Pancreas (tissue), 10 donors: ENCODE measurements at places on chromosomes 12 and 14. TPM values are rescaled to one million over a fixed set of nuclear protein-coding genes. Genes with fewer than 3 reads are reported as not detected.

- DNase-seq, result no peak
Measured at GRCh38 chr12:38809832-38810231, 95.6 kb downstream of the CPNE8 start.

The TAS2R20 gene
- 0.42 TPM for total RNA-seq

The RND1 gene
- total RNA-seq, result 1.5 TPM

The ANKS1B gene
- 2.6 TPM for total RNA-seq

The COQ5 gene
- total RNA-seq, result 16.1 TPM

- DNase-seq, result no peak
Measured at GRCh38 chr14:88985654-88986053, 161.2 kb downstream of the TTC8 start.

The CLEC9A gene
- 0.18 TPM for total RNA-seq

- DNase-seq, result no peak
Measured at GRCh38 chr12:101928556-101928955, 51.2 kb downstream of the DRAM1 start.

The MDM1 gene
- 3.4 TPM for total RNA-seq

- no peak for DNase-seq
Measured at GRCh38 chr12:103498990-103499389, 3.2 kb upstream of the C12orf42 start.

The EXOC5 gene
- total RNA-seq, result 21.0 TPM

GRCh38 chr12:13233830-13234641 lies 37.5 kb downstream of the EMP1 start:
- no peak for DNase-seq

GRCh38 chr12:57210926-57211692 lies 5.5 kb upstream of the NXPH4 start:
- no peak for DNase-seq

The HOXC12 gene
- not detected for total RNA-seq

DNA sequence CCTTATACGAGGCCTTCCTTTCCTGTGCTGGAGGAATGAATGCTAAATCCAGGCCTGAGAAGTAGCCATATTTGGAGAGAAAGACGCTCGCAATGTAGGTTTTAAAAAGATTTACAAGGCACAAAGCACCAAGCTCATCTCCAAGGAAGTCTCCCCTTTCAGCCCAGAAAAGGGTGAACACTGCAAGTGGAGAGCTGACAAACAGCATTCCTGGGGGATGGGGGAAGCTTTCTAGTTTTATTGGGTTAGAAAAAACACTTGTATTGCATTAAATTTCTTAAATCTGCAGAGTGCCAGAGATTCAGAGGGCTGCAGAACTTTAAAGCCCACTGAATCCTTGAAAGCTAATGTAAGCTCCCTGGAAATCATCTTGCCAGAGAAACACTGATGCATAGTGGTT lies 34.6 kb downstream of the CCDC60 start:
- DNase-seq, result no peak

GRCh38 chr14:100240668-100241032 lies 1.7 kb downstream of the YY1 start:
- DNase-seq, result no peak

GRCh38 chr14:50215416-50215815 lies 16.0 kb downstream of the SOS2 start:
- DNase-seq, result no peak

The C12orf54 gene
- not detected for total RNA-seq

The CACNA2D4 gene
- total RNA-seq, result 1.0 TPM

DNA sequence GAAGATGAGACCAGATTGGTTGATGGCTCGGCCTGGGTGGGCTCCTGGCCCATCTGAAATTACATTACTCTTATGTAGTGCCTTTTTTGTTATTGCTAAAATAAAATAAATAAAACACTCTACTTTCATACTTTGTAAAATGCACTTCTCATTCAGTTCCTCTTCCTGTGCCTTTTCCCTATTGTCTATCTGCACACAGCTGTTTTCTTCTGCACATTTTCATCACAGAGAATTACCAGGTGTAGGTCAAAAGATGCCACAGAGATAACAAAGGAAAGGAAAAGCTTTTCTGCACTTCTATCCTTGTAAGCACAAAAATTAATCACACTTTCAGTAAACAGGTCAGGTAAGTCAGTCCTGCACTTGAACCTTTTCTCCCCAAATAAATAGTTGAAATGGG lies 265.1 kb downstream of the BTG1 start:
- DNase-seq, result no peak

DNA sequence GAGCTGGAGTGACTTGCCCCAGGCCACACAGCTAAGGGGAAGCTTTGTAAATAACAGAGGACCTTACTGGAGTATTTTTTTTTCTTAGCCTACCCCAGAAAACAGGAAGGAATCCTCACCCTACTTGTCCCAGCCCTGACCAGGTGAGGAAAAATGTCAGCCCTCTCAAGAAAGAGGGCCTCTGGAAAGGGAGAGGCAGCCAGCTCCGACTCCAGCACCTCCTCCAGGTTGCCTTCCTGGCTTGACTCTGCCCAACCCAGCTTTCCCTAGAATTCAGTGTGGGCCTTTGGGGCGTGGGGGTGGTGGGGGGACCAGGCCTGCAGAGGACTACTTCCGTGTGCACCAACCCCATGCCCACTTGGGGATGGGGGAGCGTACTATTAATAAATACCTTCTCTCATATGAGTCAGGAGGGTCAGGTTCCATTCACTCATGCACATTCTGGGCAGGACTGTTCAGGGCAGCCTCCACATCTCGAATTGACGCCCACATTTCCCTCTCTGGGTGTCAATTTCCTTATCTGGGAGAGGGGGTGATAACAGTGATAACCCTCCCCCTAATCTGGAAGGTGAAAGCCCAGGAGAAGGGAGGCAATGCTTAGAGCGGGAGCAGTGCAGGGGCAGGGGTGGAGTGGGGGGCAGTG lies 5.2 kb downstream of the RHOF start:
- no peak for DNase-seq

The SYCP3 gene
- 0.15 TPM for total RNA-seq

GRCh38 chr12:95672166-95672565 lies 118.4 kb downstream of the NTN4 start:
- no peak for DNase-seq

DNA sequence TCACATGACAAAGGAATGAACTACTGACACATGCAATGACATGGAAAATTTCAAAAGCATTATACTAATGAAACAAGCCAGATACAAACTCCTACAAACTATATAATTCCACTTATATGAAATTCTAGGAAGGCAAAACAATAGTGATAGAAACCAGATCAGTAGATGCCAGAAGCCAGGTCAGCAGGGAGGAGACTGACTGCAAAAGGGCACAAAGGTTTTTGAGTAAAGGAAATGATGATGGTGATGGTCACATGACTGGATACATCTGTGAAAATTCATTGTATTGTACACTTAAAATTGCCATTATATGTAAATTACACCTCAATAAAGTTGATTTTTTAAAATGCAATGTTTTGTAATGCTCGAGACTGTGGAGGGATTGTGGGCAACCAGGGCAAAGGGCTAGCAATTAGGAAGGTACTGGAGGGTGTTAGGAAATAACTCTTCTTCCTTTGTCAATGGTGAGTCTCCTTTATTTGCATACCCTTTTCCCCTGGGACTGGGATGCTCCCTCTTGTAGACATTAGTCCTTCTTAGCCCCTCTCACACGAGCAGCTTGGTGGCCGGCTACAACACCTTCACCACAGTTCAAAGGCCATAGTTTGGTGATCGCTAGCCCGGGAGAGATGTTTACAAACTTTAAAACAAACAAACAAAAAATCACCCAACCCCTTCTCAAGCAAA lies 6.7 kb upstream of the PRPF40B start:
- no peak for DNase-seq

The SLC38A1 gene
- 78.8 TPM for total RNA-seq

The PIWIL1 gene
- total RNA-seq, result not detected

GRCh38 chr14:93059917-93060545 lies 55.7 kb downstream of the ITPK1 start:
- DNase-seq, result no peak

GRCh38 chr12:52895726-52896189 lies 9.1 kb downstream of the KRT8 start:
- DNase-seq, result no peak

The SSPN gene
- 11.9 TPM for total RNA-seq

The SOCS2 gene
- 5.3 TPM for total RNA-seq

The KRT2 gene
- total RNA-seq, result not detected

The HRK gene
- total RNA-seq, result 0.16 TPM

The ACVRL1 gene
- total RNA-seq, result 6.6 TPM

DNA sequence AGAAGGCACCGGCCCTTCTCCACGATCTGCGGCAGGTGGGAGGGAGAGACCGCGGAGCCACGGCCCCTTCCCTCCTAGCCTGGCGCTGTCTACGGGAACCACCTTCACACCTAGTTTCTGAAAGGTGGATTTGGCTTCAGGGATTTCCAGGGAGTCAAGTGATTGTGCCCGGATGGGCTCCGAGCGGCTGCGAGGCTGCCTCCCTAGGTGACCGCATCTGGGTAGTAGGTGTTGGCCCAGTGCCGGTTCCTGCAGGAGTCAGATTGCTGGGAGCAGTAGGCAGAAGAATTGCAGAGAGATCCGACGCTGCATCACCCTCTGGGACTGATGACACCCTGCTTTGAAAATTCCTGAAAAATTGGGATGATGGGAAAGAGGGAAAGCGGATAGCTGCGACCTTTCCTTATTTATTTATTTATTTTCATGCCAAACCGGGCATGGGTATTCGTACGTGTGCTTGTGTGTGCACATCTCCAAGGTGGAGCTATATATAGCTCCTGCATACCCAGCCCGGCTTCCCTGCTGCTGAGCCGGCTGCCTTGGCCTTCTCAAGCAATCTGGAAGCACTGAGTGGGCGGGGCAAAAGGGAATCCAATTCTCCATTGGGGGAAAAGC lies 1.1 kb downstream of the CNTN1 start:
- peak; percentile 26 for DNase-seq

DNA sequence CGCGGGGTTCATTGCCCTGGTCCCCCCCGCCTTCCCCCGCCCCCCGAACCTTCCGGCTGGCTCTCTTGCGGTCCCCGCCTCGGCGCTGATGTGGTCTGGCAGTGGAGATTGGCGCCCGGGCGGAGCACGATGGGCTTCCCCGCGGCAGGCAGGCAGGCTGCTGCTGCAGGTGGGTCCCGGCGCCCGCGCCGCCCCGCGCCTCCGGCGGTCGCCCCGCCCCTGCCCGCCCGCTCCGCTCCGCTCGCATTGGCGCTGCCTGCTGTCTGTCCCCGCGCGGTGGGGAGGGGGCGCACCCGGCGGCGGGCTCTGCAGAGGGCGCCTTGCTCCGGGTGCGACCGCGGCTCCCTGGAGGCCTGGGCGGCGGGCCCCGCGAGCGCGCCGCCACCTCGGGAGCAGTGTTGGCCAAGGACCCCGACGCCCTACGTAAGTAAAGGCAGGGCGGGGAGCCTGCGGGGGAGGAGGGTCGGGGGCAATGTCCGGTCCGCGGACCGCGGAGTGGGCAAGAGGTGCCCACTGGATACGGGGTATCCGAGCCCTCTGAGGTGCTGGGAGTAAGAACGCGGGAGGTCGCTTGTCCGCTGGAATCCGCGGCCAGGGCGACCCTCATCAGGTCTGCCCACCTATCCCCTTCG lies at the start of gene AKAP5:
Gene AKAP5 (plus strand): TSS at position 309 of the 632 bp plus-strand sequence. CDS start 2,896 bp downstream, outside the sequence.
- peak; percentile 69 for DNase-seq

- DNase-seq, result no peak
Measured at GRCh38 chr12:116454950-116455447, 104.2 kb upstream of the MAP1LC3B2 start.

DNA sequence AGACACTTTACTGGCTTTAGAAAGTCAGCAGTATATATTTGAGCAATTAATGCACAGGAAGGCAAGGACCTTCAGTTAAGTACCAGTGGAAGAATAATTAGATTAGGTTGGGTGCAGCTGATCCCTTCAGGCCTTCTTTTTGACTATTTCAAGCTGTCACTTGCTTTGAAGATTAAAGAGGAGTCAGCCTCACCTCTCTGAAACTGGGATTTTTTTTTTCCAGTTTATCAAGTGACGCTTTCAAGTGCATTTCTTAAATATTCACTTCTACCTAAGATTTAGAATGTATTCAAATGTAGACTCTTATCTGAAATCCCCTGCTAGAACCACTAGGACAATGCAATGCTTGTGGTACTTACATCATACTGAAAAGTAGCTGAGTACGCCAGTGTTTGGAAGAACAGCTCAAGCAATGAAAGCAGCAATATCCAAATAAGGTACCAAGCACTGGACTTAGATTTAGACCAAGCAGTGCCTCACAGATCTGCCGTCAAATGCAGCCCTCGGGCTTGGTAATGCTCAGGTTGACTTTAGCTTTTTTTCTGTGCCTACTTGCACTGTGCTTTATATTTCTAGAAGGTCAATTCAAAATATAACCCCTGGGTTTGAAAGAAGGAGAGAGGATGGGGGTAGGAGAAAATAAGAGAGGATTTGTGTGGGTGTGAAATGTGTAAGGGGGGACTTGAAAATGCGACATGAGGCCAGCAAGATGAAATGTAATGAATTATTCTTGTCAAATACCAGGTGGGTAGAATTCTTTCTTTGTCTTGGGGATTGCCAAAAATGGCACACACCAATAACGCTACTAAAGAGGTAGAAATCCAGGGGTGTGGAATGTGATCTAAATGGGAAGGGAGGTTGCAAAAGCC lies 3.7 kb upstream of the FERMT2 start:
- no peak for DNase-seq

- no peak for DNase-seq
Measured at GRCh38 chr14:100025111-100025510, 40.1 kb upstream of the EVL start.

- no peak for DNase-seq
Measured at GRCh38 chr14:55846826-55847446, 266.9 kb downstream of the KTN1 start.

GRCh38 chr14:72891666-72892102 lies 2.2 kb downstream of the DPF3 start:
- DNase-seq, result no peak

GRCh38 chr12:118371321-118372282 lies 1.1 kb downstream of the TAOK3 start:
- peak; percentile 26 for DNase-seq

DNA sequence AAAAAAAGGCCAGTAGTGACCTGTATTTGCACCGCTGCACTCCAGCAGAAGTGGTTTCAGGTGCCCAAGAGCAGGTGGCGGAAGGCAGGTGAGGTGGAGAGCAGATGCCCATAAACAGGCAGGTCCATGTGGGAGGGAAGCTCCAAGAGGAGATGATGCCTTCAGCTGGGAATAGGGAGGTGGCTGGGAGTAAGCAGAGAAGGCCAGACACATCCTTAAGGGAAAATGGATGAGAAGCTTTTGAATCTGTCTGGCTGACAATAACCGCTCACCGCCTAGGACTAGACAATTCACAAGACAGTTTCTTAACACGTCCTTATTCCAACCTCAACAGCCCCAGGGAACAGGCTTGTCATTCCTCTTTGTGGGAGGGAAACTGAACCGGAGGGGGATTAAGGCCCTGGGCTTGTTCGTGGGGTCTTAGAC lies 43.9 kb upstream of the PLEKHG6 start:
- DNase-seq, result peak; percentile 41
